Stimulated activated CD4-positive, alpha-beta T cell treated with anti-CD3 and anti-CD28 coated beads, TNF-alpha, amount 100 ng/mL, for 1 hour (primary cell): ENCODE measurements at places on chromosomes 1 and 21.

DNA sequence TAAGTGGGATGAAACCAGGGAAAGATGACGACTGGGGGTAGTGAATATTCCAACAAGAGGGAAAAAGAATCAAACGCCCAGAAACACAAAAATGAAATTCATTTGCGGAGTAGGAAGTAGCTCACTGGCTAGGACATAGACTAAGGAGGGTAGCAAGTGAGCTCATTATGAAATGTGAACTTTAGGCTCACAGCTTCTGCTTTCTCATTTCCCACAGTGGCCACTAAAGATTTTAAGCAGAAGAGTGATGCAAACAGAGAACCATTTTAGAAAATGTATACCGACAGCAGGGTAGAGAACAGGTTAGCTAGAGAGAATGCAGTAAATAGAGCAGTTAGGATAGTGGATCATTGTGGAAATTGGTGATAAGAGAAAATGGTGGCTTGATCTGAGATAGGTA is 3.5 kb downstream of the CD48 start:
- no peak for DNase-seq

DNA sequence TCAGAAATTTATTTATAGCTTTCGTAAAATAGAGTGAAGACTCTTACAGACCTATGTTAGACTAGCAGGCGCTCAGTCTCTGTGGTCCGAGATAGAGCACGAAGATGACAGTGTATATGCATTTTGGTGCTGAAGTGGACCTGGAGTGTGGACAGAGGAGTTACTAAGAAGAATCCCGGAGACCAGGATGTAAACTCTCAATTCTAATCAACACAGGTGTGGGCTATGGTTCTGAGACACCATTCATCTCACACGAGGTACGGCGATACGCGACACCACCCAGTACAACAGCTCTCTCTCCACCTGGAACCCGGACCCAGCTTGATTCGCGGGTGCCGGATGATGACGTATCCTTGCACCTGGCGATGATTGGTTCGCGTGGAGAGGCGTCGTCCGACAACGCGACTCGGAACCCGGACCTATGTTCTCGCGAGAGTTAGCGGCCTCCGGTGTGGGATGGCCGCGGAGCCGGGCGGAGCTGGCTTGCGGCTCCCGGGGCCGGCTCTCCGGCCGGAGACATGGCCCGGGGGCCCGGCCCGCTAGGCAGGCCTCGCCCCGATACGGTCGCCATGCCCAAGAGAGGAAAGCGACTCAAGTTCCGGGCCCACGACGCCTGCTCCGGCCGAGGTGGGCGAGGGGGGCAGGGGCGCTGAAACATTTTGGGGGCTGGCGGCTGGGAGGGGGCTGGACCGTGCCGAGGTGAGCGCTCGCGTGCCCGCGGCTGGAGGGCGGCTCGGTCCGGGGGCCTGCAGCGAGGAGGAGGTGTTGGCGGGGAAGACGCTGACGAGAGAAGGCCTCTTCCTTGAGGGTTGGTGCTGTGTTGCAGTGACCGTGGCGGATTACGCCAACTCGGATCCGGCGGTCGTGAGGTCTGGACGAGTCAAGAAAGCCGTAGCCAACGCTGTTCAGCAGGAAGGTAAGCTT is at the start of gene TMEM183A:
Gene TMEM183A (plus strand): TSS at position 427 of the 924 bp plus-strand sequence. CDS start 92 bp downstream, at position 519.
- peak; percentile 84 for DNase-seq

- DNase-seq = no peak
These were observed 3.1 kb downstream of the ETV3 start for GRCh38 chr1:157135070-157135469.

DNA sequence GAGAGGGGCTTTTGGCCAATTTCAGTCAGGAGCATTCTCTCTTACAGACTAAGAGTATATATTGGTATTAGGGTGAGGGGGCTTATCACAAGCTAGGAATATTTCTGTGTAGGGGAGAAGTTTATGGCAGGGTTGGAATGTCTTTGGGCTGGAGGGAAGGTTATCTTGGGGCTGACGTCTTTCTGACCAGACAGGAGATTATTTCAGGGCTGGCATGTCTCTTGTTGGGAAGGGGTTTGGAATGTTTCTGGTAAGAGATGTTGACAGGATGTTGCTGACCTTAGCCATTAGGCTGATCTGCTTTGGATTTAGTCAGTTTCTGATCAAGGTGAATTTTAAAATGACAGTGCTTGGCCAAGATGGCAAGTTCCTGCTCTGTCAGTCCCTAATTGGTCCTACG is 17.8 kb upstream of the HSD3B1 start:
- no peak for DNase-seq

GRCh38 chr1:196858811-196859210 is 29.0 kb upstream of the CFHR4 start:
- no peak for DNase-seq

DNA sequence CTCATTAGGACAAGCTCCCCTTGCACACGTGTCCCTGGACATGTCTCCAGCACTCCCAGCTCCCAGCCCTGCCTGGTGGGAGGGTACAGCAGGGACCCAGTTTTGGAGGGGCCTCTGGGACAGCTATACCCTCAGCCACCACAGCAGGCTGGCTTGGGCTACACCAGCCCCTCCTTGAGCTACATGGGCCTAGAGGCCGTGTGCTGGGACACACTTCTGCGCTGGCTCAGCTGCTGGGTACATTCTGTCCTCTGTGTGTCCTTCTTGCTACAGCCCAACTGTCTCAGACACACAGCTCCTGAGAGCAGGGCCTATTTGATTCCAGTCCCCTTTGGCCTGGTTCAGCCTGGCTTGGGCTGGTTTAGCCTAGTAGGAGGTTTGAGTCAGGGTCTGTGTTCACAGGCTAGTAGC is 26.7 kb downstream of the DMAP1 start:
- no peak for DNase-seq

GRCh38 chr1:198122693-198123092 is 34.1 kb upstream of the NEK7 start:
- DNase-seq = no peak

- DNase-seq = no peak
These were observed 119.6 kb upstream of the CD34 start for GRCh38 chr1:208030288-208031091.

DNA sequence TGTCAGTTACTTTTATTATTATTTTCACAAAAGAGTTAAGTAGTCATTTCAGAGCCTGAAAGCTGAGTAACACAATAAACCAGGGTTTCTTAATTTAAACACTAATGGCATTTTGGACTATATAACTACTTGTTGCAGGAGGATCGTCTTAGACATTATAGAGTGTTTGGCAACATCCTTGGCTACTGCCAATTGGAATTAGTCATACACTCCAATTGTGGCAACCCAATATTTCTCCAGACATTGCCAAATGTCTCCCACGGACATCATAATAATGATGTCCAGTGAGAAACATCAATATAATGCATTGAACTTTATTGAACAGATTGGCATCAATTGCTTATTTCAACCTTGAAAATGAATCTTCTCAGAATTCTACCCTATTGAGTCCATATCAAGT is 441.9 kb upstream of the ADGRL4 start:
- DNase-seq = no peak

- no peak for DNase-seq
These were observed 106.0 kb downstream of the PCNX2 start for GRCh38 chr1:233189526-233189925.

DNA sequence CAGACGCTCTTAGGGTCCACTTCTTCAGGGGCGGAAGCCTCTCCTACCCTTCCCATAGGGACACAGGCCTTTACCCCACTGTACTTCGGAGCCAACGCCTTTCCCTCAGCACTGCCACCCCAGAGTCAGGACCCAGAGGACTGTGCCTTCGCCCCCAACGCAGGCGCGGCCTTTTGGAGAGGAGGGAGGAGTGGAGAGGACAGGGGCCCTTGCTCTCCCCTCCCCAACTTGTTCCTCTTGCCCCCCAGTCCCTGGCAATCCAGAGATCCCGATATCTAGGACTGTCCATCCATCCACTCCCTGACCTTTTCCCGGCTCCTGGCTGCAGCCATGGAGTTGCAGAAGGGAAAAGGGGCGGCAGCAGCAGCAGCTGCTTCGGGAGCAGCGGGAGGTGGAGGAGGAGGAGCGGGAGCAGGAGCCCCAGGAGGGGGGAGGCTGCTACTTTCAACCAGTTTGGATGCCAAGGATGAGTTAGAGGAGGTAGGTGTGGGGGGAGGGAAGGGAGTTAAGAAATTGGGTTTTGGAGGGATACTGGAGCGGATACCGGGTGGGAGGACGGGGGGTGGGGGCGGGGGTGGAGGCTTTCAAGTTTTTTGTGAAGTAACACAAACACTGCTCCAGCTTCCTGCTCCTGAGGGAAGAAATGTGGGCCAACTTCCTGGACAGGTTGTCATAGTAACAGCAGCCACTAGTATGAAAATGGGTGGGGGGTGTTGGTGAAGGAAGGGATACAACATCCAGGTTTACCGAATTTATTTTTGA is 636 bp downstream of the INTS3 start:
- DNase-seq = no peak

GRCh38 chr1:26991310-26992116 is 2.0 kb upstream of the TRNP1 start:
- no peak for DNase-seq

DNA sequence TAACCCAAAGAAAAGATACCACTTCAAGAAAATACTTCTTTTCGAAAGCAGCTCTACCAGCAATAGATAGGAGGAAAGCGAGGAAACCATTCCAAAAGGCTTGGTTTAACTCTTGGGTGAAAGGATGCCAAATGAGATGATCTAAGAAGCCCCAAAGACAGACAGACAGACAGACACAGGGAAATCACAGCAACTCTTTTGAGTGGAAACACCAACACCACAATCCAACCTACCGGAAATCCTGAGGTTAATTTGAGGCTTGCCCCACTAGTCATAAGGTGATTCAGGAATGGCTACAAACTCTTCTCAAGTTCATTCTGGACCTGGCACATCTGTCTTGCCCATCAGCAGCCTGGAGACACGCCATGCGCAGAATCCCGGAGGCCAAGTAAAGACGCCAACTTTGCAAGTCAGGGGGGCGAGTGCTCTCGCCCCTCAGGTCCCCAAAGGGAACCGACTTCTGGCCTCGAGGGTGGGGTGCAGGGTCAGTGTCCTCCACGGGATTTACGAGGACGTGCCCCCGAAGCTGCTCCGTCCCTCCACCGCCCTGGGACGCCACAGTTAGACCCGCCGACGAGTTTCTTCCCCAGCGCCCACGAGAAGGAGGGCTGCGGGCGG is 778 bp downstream of the EVI5 start:
- no peak for DNase-seq

GRCh38 chr1:66606362-66607065 is 72.6 kb downstream of the SGIP1 start:
- DNase-seq = no peak

GRCh38 chr1:221087919-221088318 is 208.7 kb downstream of the HLX start:
- DNase-seq = no peak

DNA sequence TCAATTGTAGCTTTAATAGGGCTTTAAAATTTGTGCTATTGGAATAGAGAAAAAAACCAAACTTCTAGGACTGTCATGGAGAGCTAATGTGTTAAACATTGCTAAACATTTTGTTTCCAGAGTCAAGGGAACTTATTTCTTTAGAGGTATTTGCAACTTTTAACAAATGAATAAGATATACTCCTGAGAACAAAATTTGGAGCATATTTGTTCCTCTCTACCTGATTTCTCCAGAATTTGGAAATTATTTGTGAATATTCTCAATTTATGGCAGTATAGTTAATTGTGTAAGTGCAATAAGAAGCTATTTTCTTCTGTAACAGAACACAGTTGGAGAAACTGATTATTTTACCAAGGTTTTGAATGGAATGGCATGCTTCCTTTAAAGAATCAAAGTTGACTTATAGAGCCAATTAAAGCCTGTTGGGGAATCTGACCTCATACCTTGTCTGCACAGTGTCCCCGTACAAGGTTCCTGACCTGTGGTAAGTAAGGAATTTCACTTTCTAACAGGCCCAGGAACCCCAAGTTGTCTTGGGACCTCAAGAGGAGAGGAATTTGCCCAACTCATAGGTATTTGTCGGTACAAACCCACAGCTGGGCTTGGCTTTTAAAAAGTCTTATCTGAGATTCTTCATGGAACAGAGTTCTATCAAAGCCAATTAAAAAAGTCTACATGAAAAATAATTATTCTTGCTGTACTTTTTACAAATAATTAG is 72.6 kb upstream of the CSF1 start:
- no peak for DNase-seq

DNA sequence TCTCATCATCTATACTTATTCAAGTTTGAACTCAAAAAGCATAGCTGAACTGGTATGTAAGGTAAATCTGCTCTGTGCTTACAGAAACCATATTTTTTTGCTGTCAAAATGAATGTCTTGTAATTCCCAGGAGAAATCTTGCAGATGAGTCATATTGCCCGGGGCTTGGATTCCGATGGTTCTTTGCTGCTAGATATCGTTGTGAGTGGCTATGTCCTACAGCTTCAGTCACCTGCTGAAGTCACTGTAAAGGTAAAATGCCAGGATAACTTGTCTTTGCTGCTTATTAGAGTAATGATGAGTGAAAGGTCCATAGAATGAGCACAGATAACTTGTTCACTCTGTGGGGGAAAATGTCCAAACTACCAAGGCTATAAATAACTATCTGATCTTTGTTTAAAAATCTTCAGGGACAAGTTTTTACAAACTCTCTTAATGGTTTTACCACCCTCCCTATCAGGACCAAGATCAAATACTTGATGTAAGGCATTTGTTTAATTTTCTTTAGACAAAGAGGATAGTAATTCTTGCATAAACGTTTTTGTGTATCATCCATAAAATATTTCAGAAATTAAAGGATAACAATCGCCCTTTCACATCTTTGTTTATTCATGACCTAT is 222.3 kb downstream of the TPR start:
- no peak for DNase-seq

GRCh38 chr1:173161510-173162221 is 45.5 kb downstream of the TNFSF4 start:
- no peak for DNase-seq

GRCh38 chr1:192809307-192810252 is 741 bp downstream of the RGS2 start:
- no peak for DNase-seq

DNA sequence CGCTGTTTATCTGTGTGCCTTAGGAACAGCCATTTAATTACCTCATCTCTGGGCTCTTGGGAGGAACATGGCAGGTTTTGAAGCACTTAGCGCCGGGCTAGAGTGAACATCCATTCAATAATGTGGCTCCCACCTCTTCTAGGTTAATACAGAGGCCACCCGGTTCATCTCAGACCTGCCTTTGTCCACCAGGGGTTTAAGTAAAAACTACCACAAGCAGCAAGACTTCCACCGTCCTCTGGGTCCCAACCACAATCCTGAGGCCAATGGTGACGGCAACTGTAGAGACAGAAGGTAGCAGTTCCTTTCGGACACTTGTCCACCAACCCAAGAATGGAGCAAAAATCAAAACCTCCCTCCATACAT is 924 bp upstream of the DDOST start:
- no peak for DNase-seq

- DNase-seq = no peak
These were observed 29.8 kb downstream of the DBT start for GRCh38 chr1:100219883-100220282.

- DNase-seq = no peak
These were observed 384.7 kb upstream of the VAMP3 start for GRCh38 chr1:7386226-7387052.

DNA sequence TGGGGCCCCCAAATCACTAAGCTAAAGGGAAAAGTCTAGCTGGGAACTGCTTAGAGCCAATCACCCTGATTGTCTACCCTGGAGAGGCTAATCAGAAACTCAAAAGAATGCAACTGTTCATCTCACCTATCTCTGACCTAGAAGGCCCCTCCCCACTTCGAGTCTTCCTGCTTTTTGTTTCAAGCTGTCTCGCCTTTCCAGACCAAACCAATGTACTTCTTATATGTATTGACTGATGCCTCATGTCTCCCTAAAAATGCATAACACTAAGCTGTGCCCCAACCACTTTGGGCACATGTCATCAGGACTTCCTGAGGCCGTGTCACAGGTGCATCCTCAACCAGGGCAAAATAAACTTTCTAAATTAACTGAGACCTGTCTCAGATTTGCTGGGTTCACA is 209.5 kb downstream of the APP start:
- DNase-seq = no peak
